Neural crest cell (in vitro differentiated cells): ENCODE measurements at places on chromosomes 5 and 9.

DNA sequence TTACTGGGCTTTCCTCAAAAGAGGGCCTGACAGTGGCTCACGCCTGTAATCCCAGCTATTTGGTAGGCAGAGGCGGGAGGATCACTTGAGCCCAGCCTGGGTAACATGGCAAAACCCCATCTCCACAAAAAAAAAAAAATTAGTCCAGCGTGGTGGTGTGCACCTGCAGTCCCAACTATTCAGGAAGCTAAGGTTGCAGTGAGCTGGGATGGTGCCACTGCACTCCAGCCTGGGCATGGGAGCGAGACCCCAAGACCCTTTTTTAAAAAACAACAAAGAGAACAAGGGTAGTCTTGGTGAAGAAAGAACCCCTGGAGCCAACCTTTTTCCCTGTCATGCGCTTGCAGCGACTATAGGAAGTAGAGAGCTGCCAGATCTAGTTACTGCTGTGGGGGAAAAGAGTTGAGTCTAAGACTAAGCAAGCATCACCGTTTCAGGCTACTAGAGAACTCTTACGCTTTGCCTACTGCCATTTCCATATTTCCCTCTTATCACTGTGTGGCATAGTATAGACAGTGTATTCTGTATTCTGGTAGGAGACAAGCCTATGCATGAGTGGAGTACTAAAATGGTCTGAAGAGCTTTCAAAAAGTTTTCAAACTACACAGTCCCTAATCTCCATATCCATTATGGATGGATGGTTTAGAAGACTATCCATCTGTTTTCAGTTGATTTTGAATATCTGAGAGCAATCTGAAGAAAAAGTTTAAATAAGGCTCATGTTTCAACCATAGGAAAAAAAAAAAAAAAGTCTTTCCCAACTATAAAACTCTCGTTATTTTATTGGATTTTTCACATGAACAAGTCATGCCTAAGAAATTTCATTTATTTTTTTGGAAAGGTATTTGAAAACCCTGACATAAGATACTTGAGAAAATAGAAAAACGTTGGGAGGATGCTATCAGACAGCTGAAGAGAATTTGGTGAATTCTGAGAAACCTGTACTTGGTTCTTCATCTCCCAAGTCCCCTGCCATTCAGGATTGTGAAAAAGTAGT, 2.6 kb downstream of the C9orf40 start:
- DNase-seq: no peak
- H3K27ac ChIP-seq: no peak overlapping the region
- no peaks in the 10 kb centered on the region for H3K27me3 ChIP-seq
- H3K36me3 ChIP-seq: no peaks in the 10 kb centered on the region
- peaks cover 22% of the 10 kb centered on the region for H3K4me1 ChIP-seq

DNA sequence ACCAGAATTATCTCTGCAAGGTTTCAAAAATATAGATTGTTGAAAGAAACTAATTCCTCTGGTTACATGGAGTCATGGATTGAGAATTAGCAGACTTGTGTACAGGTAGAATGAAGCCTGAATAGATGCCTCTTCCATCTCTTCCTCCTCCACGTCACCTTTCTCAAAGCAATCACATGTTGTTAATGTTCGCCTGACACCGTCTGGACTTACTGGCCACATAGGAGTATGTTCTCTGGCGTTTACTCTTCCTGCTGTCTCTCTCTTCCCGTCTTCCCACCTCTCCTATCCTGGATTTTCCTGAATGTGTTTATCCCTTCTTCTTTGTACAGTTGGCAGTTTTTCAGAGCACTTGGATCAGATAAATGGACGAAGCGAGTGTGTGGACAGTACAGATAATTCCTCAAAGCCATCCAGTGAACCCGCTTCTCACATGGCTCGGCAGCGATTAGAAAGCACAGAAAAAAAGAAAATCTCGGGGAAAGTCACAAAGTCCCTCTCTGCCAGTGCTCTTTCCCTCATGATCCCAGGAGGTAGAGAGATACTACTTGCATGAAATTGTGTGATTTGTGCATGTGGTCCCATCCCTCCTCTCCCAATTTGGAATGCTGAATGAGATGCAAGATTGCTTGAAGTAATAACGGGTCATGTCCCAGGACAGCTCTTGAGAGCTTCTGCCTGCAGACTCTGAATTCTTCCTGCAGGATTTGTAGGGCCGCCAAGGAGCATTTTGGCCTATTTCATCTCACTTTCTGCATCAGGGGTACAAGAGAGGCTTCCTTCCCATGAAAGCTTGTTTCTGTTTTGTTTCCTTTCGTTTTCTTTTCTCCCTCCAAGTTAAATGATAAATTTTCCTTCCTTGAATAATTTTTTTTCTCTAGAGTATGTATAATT, 47.3 kb downstream of the CD180 start:
- peaks cover 7% of the 10 kb centered on the region for H3K36me3 ChIP-seq
- DNase-seq: no peak
- peaks cover 5% of the 10 kb centered on the region for H3K4me1 ChIP-seq
- H3K4me3 ChIP-seq: no peak overlapping the region

- no peak overlapping the region for H3K27ac ChIP-seq
- H3K4me1 ChIP-seq: peaks cover 20% of the 10 kb centered on the region
- no peak overlapping the region for H3K4me3 ChIP-seq
- no peaks in the 10 kb centered on the region for H3K36me3 ChIP-seq
Observed at GRCh38 chr5:144206141-144206540, 35.5 kb downstream of the KCTD16 start.

DNA sequence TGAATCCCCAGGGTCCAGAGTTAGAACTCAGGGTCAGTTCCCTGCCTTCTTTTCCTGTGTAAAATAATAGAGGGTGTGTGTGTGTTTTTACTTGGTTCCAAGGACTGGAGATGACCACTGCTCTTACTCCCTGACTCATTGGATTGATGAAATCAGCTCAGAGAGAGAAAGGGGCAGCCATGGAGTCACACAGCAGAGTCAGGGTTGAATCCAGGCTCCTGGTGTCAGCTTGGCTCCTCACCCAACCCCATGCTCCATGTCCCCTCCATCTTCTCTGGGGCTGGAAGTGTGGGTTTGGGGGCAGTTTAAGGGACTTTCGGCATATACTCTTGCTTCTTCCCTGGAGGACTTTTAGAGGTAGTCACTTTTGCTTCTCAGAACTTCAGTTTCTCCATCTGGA, 21.6 kb downstream of the DAB2IP start:
- DNase-seq: no peak
- no peak overlapping the region for H3K27ac ChIP-seq
- peaks cover 7% of the 10 kb centered on the region for H3K36me3 ChIP-seq
- H3K4me3 ChIP-seq: no peak overlapping the region

DNA sequence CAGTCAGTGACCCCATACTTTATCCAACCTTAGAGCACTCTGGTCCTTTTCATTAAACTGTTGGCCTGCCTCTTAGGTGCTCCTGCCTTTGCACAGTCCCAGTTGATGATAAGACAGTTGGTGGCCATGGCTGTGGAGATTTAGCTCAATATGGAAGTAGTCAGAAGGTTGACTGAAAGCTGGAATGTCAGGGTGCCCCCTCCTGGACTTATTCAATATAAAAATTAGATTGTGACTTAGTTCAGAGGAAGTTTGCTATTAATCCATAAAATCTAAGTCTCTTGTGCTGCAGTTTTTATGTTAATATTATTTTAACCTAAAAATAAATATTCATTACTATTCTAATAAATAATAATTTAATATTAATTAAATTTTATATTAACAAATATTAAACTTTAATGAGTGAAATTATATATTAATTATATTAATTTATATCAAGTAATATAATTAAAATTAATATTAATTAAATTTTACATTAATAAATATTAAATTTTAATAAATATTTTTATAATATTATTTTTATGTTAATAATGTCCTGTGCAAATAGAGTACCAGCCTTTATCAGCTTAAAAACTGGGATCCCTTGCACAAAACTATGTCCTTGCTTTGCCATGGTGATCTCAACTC, 77.7 kb upstream of the ADAMTSL1 start:
- no peaks in the 10 kb centered on the region for H3K36me3 ChIP-seq
- H3K27me3 ChIP-seq: no peaks in the 10 kb centered on the region
- no peak overlapping the region for H3K4me3 ChIP-seq
- H3K27ac ChIP-seq: no peak overlapping the region
- no peaks in the 10 kb centered on the region for H3K4me1 ChIP-seq

DNA sequence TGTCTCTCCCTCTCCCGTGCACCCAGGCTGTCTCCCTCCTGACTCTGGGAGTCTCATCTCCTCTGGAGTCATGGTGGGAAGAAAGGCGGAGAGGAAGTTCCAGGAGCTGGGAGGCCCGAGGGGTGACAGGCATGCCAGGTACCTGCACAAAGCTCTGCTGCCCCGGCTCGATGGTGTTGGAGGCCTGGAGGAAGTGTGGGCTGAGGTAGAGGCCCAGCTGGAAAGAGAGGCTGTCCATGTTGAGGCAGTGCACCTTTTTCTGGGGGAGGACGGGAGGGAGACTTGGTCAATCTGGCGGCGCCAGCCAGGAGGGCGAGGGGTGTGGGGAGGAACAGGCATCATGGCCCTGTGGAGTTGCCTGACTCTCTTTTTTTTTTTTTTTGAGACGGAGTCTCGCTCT, 15.9 kb downstream of the FPGS start:
- DNase-seq: no peak
- peak overlapping the region; percentile 13 for H3K27ac ChIP-seq
- H3K4me3 ChIP-seq: no peak overlapping the region
- no peaks in the 10 kb centered on the region for H3K36me3 ChIP-seq
- peaks cover 10% of the 10 kb centered on the region for H3K4me1 ChIP-seq
- H3K27me3 ChIP-seq: no peaks in the 10 kb centered on the region

DNA sequence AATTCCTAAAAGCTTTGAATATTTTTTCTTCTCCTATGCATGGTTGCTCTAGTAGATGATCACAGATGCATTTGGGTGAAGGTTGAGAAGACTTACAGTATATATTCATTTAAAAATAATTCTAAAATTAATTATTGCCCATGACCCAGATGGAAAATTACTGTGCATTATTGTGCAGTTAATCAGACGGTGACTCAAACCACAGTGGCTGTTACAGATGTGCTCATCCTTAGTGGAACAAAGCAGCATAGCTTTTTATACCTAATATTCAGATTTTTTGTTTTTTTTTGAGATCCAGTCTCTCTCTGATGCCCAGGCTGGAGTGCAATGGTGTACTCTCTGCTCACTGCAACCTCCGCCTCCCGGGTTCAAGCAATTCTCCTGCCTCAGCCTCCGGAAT, 10.7 kb downstream of the OR2V1 start:
- H3K27me3 ChIP-seq: peaks cover 84% of the 10 kb centered on the region
- no peak for DNase-seq
- H3K36me3 ChIP-seq: no peaks in the 10 kb centered on the region
- no peak overlapping the region for H3K27ac ChIP-seq
- H3K4me1 ChIP-seq: peaks cover 4% of the 10 kb centered on the region
- H3K4me3 ChIP-seq: no peak overlapping the region

DNA sequence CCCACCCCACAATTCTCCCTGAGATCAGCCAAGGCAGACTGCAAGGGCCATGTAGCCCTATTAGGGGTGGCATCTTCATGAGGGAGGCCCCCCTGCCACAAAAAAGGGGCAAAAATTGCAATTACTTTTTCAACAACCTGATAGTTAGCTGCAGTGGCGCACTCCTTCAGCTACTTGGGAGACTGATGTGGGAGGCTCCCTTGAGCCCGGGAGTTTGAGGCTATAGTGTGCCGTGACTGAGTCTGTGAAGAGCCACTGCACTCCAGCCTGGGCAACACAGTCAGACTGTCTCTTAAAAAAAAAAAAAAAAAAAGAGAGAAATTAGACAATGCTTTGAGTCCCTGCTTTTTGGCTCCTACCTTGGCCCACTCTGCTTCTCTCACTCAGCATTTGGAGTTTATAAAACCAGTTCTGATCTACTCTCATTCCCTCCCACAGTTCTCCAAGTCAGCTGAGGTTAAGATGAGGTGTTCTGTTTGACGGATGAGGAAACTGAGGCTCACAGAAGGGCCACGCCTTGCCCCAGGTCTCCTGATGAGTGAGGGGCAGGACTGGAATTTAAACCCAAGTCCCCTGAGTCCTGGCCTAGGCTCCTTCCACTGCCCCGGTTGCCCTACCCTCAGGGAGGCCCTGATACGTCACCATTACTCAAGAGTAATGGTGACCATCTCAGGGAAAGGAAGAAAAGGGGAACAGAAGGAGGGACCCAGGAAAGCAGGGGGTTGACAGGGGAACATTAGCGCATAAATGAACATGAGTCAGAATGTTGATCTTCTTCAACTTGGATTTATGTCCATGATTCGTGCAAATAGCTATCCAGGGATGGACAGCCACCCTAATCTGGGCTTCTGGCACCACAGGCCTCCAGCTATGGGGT, 9.0 kb downstream of the GPX3 start:
- no peak overlapping the region for H3K27ac ChIP-seq
- no peaks in the 10 kb centered on the region for H3K27me3 ChIP-seq
- no peak for DNase-seq
- H3K4me1 ChIP-seq: no peaks in the 10 kb centered on the region
- H3K4me3 ChIP-seq: no peak overlapping the region
- H3K36me3 ChIP-seq: peaks cover 18% of the 10 kb centered on the region

- H3K27me3 ChIP-seq: peaks cover 18% of the 10 kb centered on the region
- peak overlapping the region; percentile 36 for H3K4me3 ChIP-seq
- H3K27ac ChIP-seq: no peak overlapping the region
- peaks cover 60% of the 10 kb centered on the region for H3K4me1 ChIP-seq
- no peaks in the 10 kb centered on the region for H3K36me3 ChIP-seq
Observed at GRCh38 chr9:107636571-107637381, 147.2 kb upstream of the KLF4 start.

GRCh38 chr9:37371565-37372464, 50.7 kb upstream of the GRHPR start:
- peaks cover 3% of the 10 kb centered on the region for H3K27me3 ChIP-seq
- no peak for DNase-seq
- no peak overlapping the region for H3K4me3 ChIP-seq
- H3K4me1 ChIP-seq: no peaks in the 10 kb centered on the region
- H3K36me3 ChIP-seq: no peaks in the 10 kb centered on the region

- H3K27me3 ChIP-seq: no peaks in the 10 kb centered on the region
- no peak overlapping the region for H3K27ac ChIP-seq
- peaks cover 4% of the 10 kb centered on the region for H3K36me3 ChIP-seq
- no peak overlapping the region for H3K4me3 ChIP-seq
Observed at GRCh38 chr9:91256235-91256634, 105.5 kb downstream of the AUH start.

- H3K36me3 ChIP-seq: no peaks in the 10 kb centered on the region
- H3K4me3 ChIP-seq: no peak overlapping the region
- H3K27me3 ChIP-seq: peaks cover 6% of the 10 kb centered on the region
- peak overlapping the region; percentile 6 for H3K27ac ChIP-seq
Observed at GRCh38 chr9:132175431-132175830, 13.6 kb downstream of the NTNG2 start.
